ENCODE measurements at places on chromosomes 6 and 20.

DNA sequence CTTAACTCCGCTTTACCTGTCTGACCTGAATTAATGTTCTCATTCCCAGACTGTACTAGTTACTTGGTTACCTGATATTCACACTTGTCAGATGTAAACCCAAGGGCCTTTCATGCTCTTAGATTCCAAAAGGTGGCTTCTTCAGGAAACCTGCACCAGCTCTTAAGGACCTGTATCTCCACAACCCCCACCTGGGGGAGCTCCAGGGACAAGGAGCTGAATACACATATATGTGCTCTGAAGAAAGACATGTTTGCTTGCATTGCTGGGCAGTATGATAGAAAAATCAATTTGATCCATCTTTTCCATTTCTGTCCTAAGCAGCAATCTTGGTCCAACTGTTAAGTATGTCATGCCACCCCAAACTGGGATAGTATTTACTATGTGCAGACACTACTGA is 64.8 kb upstream of the POU3F2 start:
- DNase-seq, result no peak

GRCh38 chr20:15220009-15220656 is 882.7 kb upstream of the FLRT3 start:
- DNase-seq, result no peak

GRCh38 chr6:79630883-79631692 is at the start of gene SH3BGRL2:
Gene SH3BGRL2, plus strand, starts transcription at chr6:79631329. Its CDS starts 133 bp downstream, at chr6:79631462.
- DNase-seq, result no peak

DNA sequence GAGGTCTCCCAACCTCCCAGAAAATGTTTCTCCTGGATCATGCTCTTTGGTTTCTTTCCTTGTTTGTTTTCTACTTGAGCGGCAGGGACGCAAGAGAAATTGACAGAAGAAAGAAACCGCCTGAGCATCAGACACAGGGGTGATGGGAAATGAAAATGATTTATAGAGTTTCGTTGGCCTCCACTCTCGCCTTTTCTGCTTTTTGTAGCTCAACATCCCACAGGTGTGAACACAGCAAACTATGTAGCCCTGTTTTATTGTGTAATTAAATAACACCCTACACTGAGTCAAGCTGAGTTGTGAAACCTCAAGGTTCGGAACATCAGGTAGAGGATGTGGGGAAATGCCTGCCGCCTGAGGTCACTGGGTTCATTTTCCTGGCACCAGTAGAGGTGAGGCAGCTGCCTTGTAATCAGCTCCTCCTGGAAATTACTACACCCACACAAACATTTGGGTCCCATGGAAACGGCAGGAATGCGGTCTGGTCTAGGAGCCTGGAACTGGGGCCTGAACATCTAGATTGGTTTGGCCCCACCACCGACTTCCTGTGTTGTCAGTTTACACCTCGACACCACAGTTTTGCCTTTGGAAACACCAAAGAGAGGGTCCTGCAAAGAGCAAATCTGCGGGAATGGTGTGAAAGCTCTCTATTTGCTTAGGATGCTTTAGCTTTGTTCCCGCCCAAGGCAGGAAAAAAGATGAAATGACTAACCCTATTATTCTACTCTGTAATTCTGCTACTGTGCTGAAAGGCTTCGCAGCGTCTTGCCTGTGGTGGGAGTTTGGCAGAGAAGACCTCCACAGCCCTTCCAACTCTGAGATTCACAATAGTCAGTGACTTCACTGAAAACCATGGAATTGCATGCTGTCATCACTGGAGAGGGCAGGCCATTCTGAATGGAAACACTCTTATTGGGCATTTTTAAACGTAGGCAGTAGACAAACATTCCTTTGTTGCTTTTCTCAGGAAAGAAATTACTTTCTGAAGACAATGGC is 53.0 kb downstream of the ADAT2 start:
- DNase-seq, result no peak

- no peak for DNase-seq
Measured at GRCh38 chr6:121441477-121441876, 6.0 kb downstream of the GJA1 start.

GRCh38 chr6:95145457-95145856 is 431.9 kb upstream of the MANEA start:
- DNase-seq, result no peak

GRCh38 chr6:113921299-113921904 is 49.5 kb downstream of the HDAC2 start:
- DNase-seq, result no peak

DNA sequence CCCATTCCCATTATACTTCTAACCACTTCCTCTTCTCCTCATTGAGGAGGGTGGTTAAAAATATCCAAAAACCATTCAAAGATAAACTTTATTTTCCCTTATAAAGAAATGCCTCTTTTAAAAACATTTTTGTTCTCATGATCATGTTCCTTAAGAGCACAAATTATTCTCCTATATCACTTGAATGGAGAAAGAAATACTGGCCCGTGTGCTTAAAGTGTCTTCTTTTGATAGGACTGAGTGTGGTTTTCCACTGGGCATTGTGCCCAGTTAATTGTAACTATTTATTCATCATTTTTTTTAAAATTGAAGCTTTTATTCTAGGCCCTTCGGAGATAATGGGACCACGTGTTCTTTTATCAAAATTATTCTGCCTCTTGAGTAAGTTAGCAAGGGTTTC is 871.5 kb downstream of the QKI start:
- no peak for DNase-seq

GRCh38 chr20:35232575-35232974 is 6.1 kb downstream of the MMP24 start:
- DNase-seq, result no peak

- DNase-seq, result no peak
Measured at GRCh38 chr6:36590237-36590636, 3.9 kb upstream of the SRSF3 start.

DNA sequence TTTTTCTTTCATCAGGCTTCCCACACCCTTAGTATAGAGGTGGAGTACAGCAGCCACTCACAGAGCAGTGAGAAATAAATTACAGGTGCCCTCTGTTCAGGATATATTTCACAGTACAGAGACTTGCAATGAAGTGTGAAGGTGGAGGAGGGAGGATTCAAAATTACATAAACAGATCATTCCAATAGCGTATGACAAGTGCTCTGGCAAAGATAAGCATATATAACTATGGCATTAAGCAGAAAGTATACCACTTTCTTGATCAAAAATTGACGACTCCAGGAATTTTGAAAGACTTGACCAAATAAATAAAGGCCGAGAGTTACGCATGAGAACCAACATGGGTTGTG is 108.7 kb downstream of the GPX5 start:
- no peak for DNase-seq

DNA sequence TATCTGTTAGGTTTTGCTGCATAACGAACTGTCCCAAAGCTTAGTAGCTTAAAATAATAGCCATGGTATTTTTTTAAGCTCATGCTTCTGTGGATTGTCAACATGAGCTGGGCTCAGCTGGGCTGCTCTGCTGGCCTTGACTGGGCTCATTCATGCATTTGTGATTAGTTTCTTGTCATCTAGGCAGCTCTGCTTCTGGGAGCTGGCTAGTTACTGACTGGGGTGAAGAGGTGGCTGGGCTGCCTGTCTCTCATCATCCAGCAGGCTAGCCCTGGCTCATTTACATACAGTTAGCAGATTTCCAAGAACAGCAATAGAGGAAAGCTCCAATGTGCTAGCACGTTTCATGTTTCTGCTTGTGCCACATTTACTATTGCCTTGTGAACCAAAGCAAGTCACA is 165.1 kb upstream of the PCSK2 start:
- DNase-seq, result no peak

DNA sequence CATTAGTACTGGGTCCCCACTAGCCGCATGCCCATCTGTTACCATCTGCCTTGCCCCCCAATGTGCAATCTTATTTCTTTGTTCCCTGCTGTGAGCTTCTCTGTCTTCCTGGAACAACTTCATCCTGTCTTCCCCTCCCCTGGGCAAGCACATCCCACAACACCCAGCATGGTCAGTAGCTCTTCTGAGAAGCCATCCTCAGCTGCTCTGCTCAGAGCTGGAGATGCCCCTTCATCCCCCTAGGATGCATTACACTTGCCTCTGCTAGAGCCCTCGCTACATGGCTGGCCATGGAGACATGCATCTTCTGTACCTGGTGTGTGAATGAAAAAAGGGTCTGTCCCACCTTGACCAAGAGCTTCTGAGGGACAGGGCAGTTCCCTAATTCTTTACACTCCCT is 141.2 kb downstream of the CDC5L start:
- DNase-seq, result no peak

DNA sequence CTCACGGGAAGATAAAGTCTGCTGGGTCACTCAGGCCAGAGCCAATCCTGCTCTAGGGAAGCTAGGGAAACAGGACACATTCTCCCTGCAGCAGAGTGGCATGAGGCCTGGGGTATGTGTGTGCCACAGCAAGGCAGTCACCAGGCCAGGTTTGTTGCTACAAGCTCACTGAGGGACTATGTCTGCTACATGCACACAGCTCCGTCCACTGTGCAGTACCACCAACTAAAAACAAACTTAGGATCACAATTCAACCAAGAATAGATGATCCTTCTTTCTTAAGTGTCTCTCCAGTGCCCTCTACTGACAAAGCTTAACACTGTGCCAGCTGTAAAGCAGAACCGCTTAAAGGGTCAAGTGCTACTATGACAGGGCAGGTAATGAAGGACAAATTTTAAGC is 192.5 kb downstream of the PTPRK start:
- DNase-seq, result peak; percentile 14
